ENCODE measurements at places on chromosomes 3 and 15.

GRCh38 chr3:174951034-174951433 is 91.9 kb downstream of the NAALADL2 start:
- no peak for DNase-seq

DNA sequence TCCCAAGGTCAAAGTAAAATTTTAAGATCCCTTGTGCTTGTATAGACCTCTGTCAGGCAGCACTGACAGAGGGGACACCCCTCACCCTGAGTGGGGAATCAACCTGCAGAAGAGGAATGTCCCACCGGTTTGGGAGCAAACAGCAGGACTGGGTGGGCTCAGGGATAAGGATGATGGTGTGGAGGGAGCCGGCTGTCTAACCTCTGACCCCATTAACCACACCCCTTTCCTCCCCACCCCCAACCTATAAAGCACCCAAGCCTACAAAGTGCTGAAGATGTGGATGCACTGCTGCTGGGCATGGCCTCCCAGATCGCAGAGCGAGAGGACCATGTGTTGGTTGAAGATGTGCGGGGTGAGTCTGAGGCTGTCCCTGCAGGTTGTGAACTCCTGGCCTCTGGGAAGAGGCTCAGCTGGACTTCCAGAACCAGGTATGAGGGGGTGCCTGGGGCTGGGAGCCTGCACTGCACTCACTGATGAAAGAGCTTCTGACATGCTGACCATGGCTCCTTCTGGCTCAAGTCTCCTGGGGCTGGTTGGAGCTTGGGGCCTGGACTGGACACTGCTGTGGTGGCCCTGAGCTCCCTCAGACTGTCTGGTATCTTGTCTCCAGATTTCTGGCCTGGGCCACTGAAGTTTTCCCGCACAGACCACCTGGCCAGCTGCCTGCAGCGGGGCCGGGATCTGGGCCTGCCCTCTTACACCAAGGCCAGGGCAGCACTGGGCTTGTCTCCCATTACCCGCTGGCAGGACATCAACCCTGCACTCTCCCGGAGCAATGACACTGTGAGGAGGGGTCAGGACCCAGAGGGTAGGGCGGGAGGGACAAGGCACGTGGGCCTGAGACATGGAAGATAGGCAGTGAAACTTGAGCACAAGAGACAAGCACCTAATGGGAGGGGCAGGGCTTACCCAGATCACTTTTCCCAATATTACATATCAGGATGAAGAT is 9.3 kb downstream of the DUOX1 start:
- DNase-seq: no peak

DNA sequence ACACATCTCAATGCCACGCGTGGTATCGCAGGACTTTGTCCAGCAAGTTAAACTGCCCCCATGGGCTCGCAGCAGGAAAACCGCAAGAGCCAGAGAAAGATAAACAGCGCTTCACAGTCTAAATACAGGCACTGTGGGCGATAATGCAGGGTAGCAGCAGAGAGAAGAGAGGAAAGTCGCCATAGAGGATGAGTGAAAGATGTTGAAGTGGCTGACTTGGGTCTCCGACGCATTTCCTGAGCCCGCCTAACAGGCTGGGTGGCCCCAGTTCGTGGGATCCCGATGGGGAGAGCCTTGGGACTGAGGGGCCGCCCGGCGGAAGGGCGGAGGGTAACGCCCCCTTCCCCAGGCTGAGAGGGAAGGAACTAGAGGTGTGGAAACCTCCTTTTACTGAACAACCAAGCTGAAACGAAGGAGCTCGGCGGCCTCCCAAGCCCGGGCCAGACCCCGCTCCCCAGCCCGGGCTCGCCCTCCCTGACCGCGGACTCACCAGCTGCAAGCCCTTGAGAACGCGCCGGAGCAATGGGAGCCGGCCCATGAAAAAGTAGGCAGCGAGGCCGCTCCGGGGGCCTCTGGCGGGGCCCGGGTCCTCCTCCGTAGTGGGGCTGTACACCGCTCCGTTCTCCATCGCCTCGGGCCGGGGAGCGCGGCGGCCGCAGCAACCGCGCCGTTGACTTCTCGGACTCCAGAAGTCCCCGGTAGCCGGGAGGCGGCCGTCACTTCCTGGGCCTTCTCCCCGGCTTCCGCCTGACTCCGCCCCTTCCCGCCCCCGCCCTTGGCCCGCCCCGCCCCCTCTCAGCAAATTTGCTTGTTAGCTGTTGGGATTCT is at the start of gene CMTM6:
Gene CMTM6, minus strand, starts transcription at position 735 of the 828 bp plus-strand sequence. Its CDS starts 107 bp downstream, at position 628.
- DNase-seq: peak; percentile 50

DNA sequence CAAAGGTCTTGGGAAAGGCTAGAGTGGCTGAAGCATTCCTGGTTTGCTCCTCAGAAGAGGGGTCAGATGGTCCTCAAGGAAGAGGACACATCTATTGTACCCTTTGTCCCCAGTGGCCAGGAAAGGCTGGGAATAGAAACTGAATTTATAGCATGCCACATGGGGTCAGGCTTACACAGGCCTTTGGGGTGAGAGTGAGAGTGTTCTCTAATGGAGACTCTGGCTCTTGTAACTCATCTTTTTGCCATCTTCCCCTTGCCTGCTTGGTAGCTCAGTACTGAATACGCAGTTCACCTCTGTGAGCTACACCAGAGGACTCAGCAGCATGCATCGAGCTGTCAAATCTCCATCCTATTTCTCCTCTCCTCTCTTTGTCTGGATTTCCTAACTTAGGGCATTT is 87.5 kb downstream of the ATP2B2 start:
- DNase-seq: no peak

DNA sequence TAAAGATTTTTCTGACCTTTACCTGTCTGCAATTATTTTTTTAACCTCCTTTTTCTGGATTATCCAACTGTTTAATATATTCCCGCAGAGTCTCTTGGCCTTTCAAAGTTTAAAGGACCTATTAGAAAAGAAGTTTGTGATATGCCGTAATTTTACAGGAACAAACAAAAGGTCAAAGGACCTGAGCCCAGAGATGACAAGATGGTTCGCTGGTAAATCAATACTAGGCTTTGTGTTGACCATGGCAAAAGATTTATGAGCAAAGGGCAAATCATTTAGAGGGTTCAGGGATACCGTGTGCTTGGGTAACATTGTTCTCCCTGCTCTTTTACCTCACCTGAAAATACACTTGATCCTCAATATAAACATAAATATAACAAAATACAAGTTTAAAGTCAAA is 923.5 kb downstream of the ROBO1 start:
- DNase-seq: no peak

- peak; percentile 43 for DNase-seq
These were observed 35.7 kb downstream of the NGRN start for GRCh38 chr15:90300988-90301706.

Data from stimulated activated CD4-positive, alpha-beta T cell treated with anti-CD3 and anti-CD28 coated beads, Interleukin-15, amount 100 ng/mL, for 1 hour (primary cell).